Stimulated activated CD8-positive, alpha-beta memory T cell treated with anti-CD3 and anti-CD28 coated beads, Interleukin-4, amount 100 ng/mL, for 1 hour (primary cell): ENCODE measurements at places on chromosomes 3 and 15.

GRCh38 chr3:128077202-128077624 lies 25.0 kb downstream of the SEC61A1 start:
- DNase-seq = no peak

- DNase-seq = no peak
Observed at GRCh38 chr3:73828348-73828747, 203.6 kb upstream of the PDZRN3 start.

DNA sequence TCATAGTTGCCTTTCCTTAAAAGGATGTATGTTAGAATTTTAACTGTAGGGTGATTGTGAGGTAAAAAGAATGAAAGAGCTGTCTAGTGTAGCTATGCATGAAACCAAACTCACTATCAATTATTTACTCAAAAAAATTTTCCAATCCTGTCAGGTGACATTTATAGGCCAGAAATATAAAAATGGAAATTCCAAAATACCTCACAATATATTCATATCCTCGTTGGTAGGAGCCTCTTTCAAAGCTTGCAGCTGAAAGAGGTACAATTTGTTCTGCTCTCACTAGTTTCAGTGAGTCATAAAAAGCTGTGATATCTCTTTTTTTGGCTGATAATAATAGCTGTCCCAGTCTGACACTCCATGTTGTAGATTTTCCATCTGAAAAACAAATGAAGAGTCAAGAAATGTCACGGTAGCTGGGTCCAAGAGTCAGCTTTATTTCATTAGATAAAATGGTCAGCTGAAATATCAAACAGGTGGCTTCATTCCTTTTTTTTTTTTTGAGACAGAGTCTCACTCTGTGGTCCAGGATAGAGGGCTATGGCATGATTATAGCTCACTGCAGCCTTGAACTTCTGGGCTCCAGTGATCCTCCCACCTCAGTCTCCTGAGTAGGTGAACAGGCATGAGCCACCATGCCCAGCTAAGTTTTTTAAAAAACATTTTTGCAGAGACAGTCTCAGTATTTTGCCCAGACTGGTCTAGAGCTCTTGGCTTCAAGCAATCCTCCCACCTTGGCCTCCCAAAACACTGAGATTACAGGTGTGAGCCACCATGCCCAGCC lies 50.8 kb upstream of the XRN1 start:
- no peak for DNase-seq

- no peak for DNase-seq
Observed at GRCh38 chr15:55858661-55859060, 115.7 kb upstream of the PRTG start.

DNA sequence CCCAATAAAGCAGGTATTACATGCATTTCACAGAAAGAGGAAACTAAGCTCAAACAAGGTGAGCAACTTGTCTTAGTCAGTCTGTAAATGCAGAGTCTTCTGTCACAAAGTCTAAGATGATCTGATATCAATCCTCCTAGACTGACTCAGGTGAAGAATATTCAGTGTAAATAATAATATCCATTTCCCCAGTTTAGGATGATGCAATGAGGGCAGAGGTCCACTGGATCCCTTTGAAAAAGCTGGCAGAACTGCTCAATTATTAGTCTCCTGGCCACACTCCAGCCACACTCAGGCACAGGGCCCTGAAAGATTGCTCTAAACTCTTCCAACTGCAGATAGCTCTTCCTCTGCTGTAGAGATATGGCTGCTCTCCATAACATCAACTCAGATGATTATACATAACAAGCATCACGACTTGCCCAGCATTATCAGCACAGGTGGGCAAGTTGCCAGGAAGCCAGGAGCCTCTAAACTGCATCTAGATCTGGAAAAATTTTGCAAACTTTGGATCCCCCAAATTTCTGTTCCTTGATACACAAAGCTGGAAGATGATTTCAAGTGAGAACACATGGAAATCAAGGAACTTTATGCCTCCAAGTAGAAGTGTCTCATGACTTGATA lies 129.8 kb upstream of the CPNE4 start:
- no peak for DNase-seq

- no peak for DNase-seq
Observed at GRCh38 chr3:45693941-45694521, 4.8 kb downstream of the SACM1L start.

DNA sequence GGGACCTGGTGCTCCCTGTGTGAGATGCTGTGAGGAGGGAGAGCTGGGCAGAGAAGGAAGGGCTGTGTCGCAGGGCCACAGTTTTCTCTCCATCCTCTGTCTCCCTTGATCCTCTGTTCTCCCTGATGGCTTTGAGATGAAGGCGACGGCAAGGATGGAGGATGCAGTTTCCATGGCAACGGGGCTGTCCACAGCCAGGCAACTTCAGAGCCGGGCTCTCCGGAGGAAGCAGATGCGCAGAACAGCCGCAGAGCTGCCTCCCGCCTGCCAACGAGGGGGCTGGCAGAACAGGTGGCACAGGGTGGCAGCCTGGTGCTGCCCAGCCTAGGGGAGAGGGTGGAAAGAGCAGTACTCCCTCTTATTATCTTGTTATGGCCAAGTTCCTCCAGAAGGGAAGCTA lies 9.9 kb upstream of the GRM2 start:
- no peak for DNase-seq

DNA sequence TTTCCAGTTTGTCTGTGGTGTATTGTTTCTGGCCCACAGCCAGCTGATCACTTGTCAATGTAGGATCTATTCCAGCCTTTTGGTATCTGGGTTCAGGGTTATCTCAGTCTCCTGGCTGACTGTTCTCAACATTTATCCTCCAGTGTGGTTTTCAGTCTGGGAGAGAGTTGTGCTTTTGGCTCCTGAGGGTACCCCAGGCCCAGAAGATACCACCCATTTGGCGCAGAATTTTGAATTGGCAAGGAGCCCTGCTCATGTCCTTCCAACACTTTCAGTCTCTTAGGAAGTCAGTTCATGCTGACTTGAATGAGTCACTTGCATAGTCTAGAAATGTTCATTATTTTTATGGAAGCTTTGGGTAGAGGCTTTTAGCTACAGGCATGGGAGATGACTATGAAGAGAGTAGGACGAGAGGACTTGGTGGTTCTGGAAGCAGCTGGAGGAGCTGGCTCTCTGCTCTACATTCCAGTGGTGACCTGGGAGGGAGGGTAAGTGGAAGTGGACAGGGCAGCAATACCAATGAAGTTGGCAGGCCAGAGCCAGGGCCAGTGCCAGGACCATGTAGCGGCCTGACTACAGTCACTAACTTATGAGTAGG lies 7.2 kb downstream of the POLR2H start:
- DNase-seq = no peak

DNA sequence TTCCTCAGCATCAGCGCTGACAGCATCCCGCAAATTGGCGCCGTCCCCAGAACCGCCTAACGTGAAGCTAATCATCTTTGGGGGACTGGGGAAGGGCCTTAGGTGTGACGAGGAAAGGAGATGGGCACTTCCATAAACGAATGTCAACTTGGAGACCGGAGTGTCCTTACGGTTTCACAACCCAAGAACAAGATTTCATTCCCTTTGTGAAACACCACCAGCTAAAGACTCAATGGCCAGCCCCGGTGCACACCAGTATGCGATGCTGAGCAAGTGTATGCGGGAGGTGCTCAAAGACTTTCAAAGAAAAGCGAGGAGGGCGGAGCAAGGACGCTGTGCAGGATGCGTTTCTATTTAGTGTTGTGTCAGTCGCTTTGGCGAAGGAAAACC lies 759 bp upstream of the TTBK2 start:
- DNase-seq = peak; percentile 8

GRCh38 chr3:50268703-50269451 lies at the start of gene SEMA3B:
TSS of gene SEMA3B (plus strand) at chr3:50269147. CDS start at chr3:50269241, 94 bp downstream.
- DNase-seq = no peak

- DNase-seq = no peak
Observed at GRCh38 chr3:14137445-14137844, 12.6 kb downstream of the TMEM43 start.

GRCh38 chr3:172513488-172513887 lies 9.7 kb downstream of the TNFSF10 start:
- DNase-seq = no peak

- DNase-seq = no peak
Observed at GRCh38 chr3:30639937-30640336, 33.5 kb downstream of the TGFBR2 start.

DNA sequence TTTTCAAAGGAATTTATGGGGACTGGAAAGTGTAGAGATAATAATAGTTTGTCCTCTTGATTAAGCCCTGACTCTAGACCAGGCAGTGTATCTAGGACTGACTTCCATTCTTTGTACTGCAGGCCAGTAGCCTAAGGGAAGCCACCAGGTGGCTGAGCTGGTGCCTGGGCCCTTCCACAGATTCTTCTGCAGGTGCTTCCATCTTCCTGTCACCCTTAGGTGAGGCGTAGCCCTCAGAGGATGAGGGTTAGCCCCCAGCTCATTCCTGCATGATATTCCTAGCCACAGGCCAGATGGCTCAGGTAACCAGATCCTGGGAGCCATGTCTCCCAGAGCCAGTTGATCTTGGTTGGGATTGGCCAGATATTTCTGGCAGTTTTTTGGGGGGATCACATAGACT lies 169.0 kb upstream of the IL12A start:
- DNase-seq = no peak

DNA sequence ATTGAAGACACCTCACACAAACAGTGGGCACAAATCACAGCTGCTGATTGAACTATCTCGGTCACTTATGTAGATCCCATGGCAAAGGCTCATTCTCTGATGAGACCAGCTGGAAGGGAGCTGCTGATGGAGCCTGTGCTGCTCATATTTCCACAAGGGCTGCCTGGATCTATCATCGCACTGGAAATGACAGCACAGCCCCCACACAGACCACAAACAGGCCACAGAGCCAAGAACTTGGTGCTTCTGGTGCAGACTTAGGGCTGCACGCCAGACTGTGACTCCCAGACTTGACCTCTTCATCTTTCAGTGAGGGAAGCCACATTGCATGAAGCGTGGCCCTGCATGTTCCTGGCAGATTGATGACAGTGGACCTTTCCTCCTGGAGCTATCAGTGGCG lies 197.6 kb downstream of the MINAR1 start:
- no peak for DNase-seq

DNA sequence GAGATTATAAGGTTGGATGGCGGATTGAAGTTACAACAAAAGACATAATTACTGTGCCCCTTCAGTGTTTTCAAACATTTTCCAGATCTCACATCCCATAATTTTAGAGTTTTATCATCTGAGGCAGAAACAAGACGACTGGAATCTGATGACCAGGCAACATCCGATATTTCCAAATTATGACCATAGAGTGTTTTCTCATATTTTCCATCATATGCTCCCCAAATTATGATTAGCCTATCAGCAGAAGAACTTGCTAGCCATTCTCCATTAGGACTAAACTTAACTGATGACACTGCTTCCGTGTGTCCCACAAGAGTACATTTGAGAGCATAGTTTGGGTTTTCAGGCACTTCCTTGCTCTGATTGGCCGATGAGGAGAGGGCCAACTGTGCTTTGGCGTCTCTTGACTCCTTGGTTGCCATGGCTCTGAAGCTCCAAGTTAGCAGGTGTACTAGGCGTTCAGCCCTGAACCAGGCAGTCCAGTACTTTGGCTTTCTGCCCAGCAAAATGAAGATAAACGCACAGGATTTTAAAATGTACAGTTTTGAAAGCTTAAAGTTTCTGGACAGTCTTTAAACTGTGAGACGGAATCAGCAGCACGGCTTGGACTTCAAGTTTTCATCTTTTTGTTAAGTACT lies 638 bp downstream of the WDR5B start:
- DNase-seq = no peak

GRCh38 chr3:151293127-151293526 lies 14.8 kb upstream of the P2RY14 start:
- DNase-seq = no peak

DNA sequence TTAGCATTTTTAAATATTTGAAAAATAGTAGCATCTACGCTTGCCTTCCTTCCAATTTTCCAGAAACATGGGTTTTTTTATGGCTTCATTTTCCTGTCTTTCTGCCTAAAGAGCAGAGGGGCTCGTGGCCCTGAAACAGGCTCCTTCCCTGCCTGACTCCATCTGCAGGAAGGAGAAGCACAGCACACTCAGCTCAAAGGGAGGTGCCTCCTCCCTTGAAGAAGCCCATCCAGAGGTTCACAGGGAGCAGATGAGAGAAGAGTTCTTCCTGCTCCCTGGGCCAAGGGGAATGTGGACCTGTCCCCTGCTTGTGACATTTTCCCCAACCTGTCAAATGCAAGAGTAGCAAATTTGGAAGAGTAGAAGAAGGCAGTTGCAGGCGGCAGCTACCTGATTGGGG lies 55.8 kb downstream of the BBX start:
- DNase-seq = no peak

DNA sequence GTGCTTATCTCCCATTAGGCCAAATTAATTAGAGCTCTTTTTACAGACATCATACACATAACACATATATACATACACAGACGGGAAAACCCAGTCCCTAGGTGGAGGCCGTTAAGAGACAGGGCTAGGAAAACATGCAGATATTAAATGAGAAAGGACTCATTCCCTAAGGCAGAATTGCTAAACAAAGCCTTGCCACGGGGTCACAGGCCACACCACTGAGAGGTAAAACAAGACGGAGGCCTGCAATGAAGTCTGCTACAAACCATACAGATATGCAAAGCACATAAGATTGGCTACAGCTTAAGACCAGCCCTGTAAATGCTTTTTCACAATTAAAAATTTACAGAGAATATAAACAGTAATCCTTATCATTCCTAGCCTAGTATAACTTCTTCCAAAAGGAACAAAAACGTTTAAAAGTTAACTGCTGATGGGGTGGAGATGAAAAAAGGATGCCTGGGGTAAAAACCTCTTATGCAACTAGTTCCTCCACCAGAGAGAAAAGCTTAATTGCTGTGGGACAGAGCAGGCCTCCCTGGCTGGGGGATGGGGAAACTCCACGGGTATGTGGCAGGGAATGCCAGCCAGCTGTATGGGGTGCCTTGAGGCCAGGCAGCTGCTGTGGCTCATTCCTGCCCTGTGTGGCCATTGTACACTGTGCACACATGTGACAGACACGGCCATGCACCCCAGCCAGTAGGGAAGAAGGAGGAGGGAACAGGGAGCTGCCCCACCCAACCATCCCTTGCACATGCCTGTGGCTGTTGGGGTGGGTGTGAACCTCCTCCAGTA lies 481.4 kb upstream of the LMCD1 start:
- no peak for DNase-seq

DNA sequence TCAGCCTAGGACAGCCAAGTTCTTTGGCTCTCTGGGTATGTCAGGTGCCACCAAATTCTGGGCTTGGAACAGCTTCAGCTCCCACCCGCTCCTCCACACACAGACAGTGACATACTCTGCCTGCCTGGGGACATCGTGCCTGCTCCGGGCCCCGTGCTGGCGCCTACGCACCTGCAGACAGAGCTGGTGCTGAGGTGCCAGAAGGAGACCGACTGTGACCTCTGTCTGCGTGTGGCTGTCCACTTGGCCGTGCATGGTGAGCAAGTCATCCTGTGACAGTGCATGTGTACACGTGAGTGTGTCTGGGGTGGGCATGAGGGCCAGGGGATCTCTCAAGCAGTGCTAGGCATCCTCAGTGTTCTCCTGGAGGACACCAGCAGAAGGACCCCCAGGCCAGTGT lies 922 bp downstream of the IL17RC start:
- DNase-seq = no peak

- DNase-seq = no peak
Observed at GRCh38 chr3:98038286-98038685, 3.2 kb upstream of the GABRR3 start.
